Stimulated activated CD8-positive, alpha-beta memory T cell treated with anti-CD3 and anti-CD28 coated beads, Interleukin-2, amount 100 ng/mL, for 48 hours (primary cell): ENCODE measurements at places on chromosomes 7 and 10.

- DNase-seq, result no peak
Observed at GRCh38 chr10:72146071-72146470, 57.7 kb upstream of the SPOCK2 start.

- no peak for DNase-seq
Observed at GRCh38 chr10:132297526-132297925, 10.2 kb downstream of the STK32C start.

DNA sequence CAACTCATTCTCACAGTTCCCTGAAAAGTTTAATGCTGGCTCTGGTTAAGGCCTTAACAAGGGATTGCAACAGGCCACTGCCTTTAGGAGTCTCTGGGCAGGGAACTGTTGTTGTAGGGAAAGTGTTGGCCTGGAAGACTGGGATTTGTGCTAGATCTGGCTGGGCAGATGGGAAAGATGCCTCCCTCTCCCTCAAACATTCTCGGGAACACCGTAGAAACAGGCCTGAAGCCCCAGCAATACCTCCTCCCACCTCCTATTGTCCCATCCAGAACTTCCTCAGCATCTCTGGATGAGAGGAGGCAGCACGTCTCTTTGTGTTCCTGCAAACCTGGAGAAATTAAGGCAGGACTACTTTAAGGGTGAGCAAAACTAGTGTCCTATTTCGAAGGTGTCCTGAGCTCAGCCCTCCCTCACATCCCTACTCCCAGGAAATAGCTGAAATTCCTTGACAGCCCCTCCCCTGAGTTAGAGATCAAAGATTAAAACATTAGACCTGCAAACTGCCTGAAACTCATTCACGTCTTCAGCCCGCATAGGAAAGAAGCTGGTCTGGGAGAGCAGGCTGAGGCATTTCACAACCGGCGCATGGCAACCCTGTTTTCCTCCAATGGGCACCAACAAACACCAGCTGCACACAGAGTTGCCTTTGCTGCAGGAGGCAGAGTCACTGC is 10.9 kb upstream of the MAP3K8 start:
- DNase-seq, result no peak

GRCh38 chr7:78968951-78969350 is 484.5 kb downstream of the MAGI2 start:
- no peak for DNase-seq

GRCh38 chr10:32956365-32957197 is 1.4 kb downstream of the ITGB1 start:
- no peak for DNase-seq

- no peak for DNase-seq
Observed at GRCh38 chr7:28041508-28042314, 138.9 kb downstream of the JAZF1 start.

GRCh38 chr10:1558906-1559305 is 178.4 kb downstream of the ADARB2 start:
- DNase-seq, result no peak

- no peak for DNase-seq
Observed at GRCh38 chr10:124262234-124262865, 156.4 kb downstream of the OAT start.

DNA sequence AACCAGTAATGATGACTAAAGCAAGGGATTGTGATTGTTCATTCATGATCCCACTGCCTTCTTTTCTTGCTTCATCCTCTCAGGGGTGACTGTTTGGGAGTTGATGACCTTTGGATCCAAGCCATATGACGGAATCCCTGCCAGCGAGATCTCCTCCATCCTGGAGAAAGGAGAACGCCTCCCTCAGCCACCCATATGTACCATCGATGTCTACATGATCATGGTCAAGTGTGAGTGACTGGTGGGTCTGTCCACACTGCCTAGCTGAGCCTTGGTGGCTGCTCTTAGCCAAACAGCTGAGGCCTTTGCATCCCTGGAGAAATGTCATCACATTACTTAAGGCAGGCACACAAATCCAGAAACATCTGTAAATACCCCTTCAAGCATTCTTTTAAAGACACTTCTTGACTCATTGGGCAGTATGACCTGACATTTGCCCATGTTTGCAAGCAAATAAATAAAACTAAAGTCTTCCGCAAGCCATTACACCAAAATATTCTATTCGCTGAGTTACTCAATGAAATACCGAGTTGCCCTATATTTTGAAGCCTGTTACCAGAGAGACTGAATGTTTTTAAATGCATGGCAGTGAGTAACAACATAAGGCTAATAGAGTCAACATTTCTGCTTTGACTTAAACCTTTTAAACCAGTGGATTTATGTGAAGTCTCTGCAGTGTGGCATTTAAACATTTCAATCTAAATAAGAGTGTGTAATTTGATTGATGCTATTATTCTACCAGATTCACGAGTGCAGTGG is 166.3 kb upstream of the LANCL2 start:
- no peak for DNase-seq

DNA sequence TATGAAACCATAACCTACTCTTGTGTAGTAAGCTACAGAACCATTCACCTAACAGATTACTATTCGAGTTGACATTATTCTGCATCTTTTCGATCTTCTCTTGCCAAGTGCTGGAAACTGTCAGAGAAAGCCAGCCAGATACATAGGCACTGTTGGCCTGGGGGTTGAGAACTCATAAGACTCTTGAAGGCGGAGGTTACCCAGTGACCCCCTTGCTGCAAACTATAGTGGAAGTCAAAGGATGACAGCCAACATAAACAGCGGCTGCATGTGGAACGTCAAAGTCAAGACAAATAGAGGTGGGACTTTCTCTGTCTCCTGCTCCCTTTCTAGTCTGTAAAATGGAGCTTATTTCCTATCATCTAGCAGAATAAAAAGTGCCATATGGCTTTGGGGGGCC is 394.2 kb downstream of the LRMDA start:
- no peak for DNase-seq

DNA sequence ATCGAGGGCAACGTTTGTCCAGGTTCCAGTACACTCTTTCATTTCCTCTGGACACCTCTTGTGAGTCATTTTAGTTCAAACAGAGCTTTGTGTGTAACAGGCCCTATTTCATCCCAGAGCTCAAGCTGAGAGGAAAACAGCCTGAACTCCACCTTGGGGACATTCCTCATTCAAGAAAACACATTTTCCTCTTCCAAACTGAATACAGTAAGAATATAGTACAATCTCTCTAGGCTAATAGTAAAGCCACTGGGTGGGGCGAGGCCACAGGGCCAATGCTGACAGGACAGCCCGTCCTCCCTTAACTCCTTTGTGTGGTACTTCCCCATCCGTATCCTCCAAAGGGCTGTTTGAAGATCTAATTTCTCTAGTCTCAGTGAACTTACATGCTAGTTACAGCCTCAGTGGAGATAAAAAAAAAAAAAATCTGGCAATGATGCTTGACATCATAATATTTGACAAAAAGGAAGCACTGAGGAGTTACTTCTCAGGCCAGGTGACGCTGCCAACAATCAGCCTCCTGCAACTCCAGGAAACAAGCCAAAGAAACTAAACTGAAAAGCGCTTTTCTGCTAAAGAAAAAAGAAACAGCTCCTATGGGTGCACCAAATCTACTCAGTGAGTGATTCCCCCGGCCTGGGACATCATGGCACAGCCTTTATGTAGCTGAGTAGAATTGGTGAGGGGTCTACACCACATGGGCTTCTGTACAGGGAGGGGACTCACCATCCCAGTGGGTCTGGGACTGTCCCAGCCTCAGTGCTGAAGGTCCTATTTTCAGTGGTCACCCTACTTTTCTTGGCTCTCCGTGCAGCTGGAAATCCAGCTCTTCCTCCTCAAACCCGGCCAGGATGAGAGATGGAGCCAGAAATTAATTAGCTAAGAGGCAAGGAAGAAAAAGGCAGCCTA is 238.2 kb upstream of the NEBL start:
- no peak for DNase-seq

DNA sequence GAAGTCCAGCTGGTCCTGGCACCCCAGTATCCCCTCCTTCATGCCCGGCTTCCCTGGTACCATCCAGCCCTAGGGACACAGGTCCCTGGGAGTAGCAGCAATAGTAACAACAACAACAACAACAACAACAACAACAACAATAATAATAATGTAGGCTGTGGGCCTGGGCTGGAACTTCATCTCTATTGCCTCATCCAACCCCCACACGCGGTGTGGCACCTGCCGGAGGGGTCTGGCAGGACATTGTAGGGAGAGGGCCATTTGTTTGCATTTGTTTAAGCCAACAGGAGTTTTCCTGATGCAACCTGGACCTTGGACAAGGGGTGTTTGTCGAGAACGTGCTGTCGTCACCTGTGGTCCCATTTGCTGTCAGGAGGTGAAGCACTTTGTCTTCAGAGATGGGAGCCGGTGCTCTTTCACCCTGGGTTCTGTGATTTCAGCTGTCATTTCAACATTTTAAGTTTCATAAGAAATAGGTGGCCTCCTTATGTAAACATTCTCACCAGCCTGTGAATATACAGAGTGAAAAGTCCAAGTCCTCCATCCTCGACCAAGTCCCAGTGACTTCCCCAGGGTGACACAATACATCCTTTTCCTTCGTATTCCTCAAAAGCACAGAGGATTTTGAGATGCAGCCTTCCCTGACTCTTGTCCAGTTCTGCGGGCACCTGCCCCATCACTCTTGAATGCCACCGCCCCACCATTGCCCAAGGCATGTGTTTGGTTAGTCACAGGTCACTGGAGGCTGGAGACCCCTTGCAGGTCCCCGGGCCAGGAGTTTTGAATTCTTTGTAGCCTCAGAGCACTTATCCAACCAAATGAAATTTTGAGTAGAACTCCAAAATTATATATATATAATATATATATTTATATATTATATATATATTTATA is 9.2 kb downstream of the LHPP start:
- DNase-seq, result no peak

GRCh38 chr10:72079356-72079755 is 9.0 kb downstream of the SPOCK2 start:
- no peak for DNase-seq

DNA sequence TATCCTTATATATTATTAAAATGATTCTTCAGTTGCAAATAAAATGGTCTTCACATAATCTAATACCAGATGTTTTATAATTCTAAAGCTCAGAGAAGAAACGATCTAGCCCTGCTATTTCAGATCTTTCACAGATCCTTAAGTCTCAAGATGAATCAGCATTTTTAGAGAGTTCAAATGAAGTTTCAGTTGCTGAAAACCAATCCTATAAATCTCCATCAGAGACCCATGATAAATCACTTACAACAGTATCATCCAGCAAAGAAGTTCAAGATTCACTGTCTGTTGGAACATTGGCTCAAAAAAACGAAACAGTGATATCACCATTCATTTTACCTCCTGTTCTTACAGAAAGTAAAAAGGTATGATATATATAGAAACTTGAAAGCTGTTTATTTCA is 137.0 kb downstream of the CCDC7 start:
- no peak for DNase-seq

DNA sequence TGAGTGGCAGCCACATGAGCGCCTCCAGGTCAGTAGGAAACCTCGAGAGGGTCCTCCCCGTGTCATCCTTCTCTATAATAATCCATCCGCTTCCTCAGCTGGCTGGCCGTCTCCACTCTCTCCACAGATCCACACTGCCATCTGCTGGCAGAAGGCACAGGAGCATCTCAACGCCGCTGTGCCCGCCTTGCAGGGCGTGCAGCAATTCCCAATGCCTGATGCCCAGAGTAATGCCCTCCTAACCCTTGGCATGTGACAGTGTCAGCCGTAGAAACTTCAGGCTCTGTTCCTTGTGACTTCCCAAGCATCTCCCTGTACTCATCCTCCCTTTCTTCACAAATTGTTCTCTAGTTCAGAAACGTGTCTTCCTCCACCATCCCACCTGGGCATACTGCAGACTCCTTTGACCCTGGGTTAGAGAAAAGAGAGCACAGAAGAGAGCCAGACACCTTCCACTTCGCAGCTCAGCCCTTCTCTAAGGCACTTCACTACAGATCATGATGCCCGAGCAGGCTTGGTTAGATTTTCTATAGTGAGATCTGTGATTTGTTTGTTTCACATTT is 70.8 kb downstream of the XPNPEP1 start:
- peak; percentile 56 for DNase-seq

GRCh38 chr10:70504521-70505358 is 26.2 kb downstream of the PALD1 start:
- no peak for DNase-seq

DNA sequence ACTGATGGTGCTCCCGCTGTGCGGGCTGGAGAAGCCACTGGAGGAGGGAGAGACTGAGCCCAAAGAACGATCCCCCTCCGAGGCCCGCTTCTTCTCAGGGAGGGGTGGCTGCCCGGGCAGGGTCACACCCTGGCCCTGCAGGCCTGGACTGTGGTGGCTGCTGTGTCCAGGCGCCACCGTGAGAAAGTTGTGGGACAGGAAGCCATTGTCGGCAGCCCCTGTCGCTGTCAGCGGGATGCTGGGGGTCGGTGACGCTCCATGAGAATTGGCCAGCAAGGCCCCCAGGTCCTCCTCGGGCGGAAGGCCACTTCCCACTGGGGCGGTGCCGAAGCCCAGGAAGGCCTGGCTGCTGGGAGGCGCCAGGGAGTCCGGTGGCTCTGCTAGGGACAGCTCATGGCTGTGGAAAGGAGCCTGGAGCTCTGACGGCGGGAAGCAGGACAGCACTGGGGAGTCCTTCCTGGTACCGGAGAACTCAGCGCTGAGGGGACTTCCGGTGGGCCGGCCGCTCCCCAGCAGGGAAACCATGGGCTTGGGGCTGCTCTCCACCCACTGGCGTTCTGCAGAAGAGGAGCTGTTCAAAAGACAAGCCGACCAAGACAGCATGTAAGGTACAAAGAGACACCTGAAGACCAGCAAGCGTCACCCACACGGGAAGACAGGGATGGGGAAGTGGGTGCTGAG is 278.8 kb downstream of the TNS3 start:
- no peak for DNase-seq

- DNase-seq, result no peak
Observed at GRCh38 chr7:15352421-15353206, 209.2 kb downstream of the AGMO start.

DNA sequence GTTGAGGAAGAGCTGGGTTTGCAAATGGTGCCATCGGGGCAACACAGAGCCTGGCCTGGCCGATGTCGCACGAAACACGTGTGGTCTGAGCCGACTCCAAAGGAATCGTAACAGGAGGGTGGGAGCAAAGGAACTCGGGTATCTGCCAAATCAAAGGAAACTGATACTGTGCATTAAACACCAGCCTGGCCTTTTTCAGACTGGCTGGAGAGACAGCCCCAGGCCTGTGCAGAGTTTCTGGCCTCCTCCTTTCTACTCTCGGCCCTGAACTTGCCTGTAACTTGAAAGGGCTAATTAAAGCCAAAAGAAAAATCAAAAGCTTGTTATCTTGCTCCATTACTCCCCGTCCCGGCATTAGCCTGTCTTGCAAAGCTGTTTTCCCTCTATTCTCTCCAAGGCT is 71.4 kb downstream of the PLXNA4 start:
- DNase-seq, result no peak

GRCh38 chr7:130468612-130469011 is 23.3 kb upstream of the MEST start:
- DNase-seq, result no peak

- DNase-seq, result no peak
Observed at GRCh38 chr10:27685681-27686080, 59.9 kb downstream of the MKX start.

GRCh38 chr10:60266513-60266912 is 123.2 kb downstream of the ANK3 start:
- no peak for DNase-seq

DNA sequence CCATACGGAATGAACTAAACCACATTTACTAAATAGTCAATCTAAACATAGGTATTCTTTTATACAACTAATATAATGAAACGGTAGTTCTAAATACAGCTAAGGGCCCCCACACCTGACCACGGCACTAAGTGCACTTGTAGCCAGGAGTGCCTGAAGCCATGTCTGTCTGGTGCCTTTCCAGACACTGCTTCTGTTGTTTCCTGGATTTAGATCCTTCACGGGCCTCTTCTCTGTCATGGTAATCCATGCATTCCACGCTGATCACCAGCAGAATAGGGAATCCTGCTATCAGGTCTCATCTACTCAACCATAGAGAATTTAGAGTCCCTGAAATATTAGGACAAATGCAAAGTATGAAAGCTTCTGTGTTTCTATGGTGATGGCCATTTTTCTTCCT is 37.8 kb downstream of the OSBPL3 start:
- DNase-seq, result no peak
